Frontal cortex (tissue), 4 donors: ENCODE measurements at places on chromosomes 3 and 15. TPM values are rescaled to one million over a fixed set of nuclear protein-coding genes. Genes with fewer than 3 reads are reported as not detected.

DNA sequence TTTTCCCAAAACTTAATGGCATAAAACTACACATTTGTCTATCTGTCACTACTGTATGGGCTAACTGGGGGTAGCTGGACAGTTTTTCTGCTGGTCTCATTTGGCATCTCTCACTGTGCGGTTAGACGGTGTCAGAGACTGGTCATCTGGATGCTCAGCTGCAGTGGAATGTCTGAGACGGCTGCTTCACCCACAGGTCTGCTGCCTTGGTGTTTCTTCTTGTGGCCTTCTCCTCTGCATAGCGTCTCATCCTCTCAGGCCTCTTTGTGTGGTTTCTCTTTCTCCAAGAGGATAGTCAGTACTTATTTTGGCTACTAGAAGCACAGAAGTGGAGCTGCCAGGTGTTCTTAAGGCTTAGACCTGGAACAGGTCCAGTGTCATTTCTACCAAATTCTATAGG, 35.9 kb upstream of the GOLGA6L9 start:
- no peak for DNase-seq

DNA sequence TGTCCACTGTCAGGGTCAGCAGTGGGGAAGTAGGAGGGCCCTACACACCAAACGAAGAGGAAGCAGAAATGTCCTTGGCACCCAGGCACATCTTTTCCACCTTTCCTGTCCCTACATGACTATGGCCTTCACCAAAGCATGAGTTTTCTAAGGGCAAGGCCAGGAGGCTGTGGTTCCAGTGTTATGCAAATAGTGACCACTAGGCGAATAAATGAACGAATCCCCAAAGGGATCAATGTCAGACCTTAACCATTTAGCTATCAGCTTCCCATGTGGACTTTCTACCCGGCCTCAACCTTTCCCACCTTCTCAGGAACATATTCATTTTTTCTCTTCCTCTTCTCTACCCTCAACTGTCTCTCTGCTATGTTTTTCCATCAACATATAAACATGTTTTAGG, 63.1 kb downstream of the NTRK3 start:
- no peak for DNase-seq

DNA sequence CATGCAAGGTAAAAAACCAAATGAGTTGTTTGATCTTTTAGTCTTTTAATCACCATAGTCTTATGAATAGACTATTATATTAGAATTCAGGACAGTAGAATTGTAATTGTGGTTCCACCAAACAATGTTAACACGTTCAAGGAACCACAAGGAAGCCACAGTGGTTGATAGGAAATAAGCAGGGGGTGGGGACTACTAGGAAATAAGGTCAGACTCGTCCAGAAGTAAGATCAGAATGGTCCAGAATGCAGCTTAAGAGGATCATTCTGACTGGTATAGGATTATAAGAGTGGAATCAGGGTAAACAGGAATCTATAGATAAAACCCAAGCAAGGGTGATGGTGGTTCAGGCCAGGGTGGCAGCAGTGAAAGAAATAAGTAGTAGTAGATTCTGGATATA, 7.5 kb downstream of the MYNN start:
- DNase-seq: no peak

DNA sequence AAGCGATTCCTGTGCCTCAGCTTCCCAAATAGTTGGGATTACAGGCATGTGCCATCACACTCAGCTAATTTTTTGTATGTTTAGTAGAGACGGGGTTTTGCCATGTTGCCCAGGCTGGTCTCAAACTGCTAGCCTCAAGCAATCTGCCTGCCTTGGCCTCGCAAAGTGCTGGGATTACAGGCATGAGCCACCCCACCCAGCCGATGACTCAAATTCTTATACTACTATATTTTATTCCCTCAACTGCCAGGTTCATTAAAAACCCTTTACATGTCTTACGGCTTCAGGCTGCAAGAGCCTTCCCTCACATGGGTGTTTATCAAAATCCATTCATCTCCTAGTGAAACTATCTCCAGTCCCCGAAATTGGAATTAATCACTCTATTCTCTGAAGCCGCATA, 63.4 kb downstream of the CBLB start:
- DNase-seq: no peak

DNA sequence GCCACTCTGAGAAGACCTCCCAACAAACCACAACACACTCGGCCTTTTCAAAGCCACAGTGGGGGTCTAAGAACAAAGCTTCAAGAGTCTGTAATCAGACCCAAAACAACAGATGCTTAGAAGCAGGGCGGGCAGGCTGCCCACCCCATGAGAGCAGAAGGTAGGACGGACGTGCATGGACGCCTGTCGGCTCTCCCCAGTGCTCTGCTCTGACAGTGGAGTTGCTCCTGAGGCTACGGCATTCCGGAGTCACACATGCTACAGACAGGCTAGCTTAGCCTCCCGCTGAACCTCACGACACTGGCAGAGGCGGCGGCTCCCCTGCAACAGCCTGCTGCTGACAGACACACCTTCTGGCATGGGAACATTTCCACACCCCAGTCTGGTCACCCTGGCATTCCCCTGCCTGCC, 33.5 kb downstream of the SLCO2A1 start:
- DNase-seq: no peak

Gene DPPA2
- total RNA-seq: not detected
